ENCODE measurements at places on chromosomes 16 and 17. TPM values are rescaled to one million over a fixed set of nuclear protein-coding genes. Genes with fewer than 3 reads are reported as not detected.
A peak's percentile ranks its signal among the peaks of the same experiment; 100 is the strongest.

SPEM1 gene
- not detected for total RNA-seq

KRTAP1-3 gene
- total RNA-seq = not detected

RHBDF2 gene
- total RNA-seq = 17.4 TPM

STAT3 gene
- total RNA-seq = 72.6 TPM

NTN3 gene
- 0.14 TPM for total RNA-seq

TP53 gene
- 43.7 TPM for total RNA-seq

DNAH9 gene
- total RNA-seq = not detected

MGAT5B gene
- total RNA-seq = 5.3 TPM

CES1 gene
- total RNA-seq = 0.39 TPM

TEKT1 gene
- total RNA-seq = not detected

SLC47A1 gene
- 2.2 TPM for total RNA-seq

SCGB1C2 gene
- total RNA-seq = not detected

NEUROD2 gene
- not detected for total RNA-seq

SLC6A4 gene
- not detected for total RNA-seq

CXCL16 gene
- total RNA-seq = 7.3 TPM

PPM1E gene
- 0.88 TPM for total RNA-seq

STAC2 gene
- total RNA-seq = 0.04 TPM

DNA sequence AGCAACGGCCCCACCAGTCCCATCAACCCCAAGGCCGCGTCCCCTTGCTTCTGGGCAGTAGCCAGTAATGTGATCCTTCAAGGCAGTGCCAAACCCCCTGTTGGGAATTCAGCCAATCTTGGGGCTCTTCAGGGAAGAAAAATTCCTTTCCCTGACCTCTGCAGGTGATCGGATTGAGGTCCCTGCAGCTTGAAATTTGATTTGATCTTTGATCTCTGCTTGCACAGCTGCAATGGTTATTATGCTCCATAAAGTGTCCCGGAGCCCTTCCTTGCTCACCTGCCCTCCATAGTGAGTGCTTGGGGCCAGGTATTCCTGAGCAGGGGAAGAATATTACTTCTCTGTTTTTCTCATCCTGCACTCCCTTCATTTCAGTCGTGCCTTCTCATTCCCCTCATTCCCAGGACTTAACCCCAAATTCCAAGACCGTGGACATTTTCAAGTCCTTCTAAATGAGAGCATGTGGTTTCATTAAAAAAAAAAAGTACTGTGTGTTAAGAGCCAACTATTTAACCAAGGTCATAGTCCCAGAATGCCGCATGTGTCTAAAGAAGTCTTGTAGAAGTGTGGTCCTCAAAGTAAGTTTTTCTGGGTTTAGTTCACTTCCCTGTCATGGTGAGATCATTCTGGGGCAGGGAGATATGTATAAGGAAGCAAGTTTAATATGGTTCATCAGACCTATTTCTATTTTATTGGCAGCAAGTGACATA is 56.3 kb downstream of the SOX9 start:
- no peak for DNase-seq

- no peak for DNase-seq
These were observed 62.2 kb downstream of the NXN start for GRCh38 chr17:917391-917811.

DNA sequence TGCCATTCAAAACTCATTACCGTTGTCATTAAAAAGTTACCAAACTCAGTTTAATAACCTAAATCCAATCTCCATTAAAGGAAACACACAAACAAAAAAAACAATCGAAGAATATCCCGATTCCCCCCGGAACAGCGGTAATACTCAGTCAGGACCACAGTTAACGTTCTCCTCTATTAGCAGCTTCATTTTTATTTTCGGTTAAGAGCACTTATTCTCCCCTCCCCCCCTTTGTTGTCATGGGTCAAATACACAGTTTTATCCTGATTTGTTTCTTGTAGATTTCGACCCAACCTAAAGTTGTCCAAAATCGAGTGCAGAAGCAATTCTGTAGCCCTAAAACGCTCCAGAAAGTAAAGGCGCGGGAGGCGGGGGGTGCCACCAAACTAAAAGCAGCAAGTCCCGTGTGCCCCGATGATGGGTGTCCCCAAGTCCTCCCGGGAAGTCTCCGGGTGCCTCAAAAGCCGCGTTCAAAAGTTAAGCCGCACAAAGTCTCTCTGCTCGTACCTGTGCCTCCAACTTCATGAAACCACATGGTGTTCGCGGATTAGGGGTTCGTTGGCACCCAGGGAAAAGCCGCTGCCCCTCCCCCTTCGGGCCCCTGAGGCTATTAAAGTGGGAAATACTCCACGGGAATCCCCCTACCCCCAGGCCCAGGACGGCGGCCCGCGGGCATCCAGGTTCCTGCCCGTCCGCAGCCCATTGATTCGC is 996 bp downstream of the SUMO2 start:
- DNase-seq = no peak

GRCh38 chr17:76082326-76083251 is 3.6 kb downstream of the ZACN start:
- DNase-seq = peak; percentile 3

- DNase-seq = no peak
These were observed 34.8 kb downstream of the UBN1 start for GRCh38 chr16:4882000-4882632.

DNA sequence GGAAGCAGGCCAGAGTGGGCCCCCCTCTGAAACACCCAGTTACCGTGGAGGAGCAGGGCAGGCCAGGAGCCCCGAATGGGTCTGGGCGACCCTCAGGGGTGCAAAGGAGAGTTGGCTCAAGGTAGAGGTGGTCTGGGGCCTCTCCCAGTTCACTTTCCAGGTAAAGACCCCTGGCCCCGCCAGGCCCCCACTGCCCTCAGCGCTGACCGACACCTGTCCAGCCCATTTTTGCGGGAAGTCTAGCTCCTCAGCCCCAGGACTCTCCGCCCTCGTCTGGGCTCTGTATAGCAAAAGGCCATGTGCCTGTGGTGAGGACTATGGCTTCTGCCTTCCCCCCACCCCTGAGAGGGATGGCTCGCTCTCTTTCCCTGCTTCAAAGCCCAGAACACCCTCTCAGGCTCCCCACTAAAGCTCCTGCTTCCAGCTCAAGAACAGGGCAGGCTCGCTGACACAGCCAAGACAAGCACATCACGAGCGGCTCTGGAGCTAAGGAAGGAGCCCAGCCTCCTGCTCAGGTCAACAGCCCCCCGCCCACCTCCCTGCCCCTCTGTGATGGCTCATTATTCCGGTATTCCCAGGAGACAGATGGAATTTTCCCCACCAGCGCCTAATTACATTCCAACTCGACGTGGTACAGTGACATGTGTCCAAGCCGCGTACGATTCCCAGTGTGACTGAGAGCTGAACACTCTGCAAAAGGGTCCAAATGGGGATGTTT is 59.4 kb downstream of the RTN4RL1 start:
- DNase-seq = no peak

DNA sequence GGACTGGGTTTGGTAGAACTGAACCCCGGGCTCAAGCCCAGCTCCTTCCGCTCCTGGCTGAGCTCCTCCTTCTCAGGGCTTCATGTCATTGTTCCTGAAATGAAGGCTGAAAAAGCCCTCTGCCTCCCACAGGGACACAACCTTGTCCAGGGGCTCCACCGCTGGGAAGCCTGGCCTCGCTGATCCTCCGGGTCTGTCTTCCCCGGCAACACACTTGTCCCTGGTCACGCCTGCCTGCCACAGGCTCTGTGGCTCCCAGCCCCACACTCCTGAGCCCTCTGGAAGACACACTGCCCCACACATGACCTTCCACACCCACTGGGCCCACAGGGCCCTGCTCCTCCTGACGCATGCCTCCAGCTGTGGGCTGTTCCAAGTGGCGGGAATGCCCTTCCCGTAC is 18.0 kb upstream of the ZC3H18 start:
- no peak for DNase-seq

DNA sequence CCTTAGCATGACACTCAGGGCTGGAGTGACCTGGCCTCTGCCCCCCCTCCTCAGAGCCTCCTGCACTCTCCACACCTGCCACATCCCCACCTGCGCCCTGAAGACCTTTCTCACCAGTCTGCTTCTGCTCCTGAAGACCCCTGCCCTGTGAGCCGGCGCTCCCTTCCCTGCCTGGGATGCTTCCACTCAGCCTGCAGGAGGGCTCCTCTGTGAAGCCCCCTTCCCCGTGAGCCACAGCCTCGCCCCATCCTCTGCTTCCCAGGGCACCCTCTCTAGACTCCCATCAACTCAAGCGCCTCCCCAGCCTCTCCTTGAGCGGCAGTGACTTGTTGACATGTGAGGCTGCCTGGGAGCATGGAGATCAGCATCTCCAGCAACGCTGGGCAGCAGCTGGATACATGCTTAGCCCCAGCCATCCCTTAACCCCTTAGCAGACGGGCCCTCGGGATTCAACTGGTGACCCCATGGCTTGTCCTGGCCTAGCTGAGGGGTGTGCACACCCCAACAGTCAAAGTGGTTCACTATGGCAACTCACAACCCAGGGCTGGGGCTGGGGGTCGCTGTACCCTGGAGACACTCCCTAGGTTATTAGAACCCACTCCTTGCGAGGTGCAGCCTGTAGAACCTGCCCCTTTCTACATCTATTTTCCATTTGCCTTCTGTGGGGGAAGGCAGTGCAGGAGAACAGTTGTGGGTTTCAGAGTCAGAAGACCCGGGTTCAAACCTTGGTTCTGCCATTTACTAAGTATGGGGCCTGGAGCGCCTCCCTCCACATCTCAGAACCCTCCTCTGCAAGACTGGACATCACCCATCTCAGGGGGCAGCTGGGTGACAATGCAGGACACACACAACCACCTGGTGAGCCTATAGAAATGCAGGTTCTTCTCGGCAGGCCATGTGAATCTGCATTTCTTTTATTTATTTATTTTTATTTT is 21.5 kb downstream of the TMEM235 start:
- DNase-seq = no peak

GRCh38 chr17:12024327-12024726 is 3.6 kb downstream of the MAP2K4 start:
- DNase-seq = peak; percentile 15

DNA sequence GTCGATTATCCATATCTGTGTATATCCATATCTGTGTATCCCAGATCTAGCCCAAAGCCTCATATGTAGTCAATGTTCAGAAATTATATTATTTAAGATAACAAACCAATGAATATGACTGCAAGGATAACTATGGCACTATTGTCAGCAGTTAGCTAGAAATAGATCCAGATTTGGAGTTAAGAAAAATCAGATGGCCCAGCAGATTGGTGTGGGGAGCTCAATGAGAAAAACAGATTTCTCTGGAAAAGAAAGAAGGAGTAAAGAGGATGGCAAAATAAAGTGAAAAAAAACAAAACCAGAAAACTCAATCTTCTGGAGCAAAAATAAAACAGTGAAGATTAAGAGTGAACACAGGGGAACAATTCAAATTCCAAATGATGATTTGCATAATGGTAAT is 10.6 kb upstream of the CDH8 start:
- no peak for DNase-seq

GRCh38 chr17:82059272-82060000 is 6.2 kb downstream of the DUS1L start:
- DNase-seq = no peak

- no peak for DNase-seq
These were observed 53.9 kb upstream of the ERN1 start for GRCh38 chr17:64183815-64184214.

GRCh38 chr17:1773696-1774181 is 11.9 kb downstream of the SERPINF1 start:
- no peak for DNase-seq

GRCh38 chr17:32015245-32016013 is 8.2 kb downstream of the LRRC37B start:
- peak; percentile 58 for DNase-seq

DNA sequence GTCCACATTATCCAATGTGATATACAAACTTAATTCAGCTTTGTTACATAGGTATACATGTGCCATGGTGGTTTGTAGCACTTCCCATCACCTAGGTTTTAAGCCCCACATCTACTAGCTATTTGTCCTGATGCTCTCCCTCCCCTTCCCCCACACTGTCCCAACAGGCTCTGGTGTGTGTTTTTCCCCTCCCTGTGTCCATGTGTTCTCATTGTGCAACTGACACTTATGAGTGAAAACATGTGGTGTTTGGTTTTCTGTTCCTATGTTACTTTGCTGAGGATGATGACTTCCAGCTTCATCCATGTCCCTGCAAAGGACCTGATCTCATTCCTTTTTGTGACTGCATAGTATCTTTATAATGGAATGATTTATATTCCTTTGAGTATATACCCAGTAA is 196.7 kb downstream of the CDH11 start:
- DNase-seq = no peak

- no peak for DNase-seq
These were observed 27.4 kb upstream of the TNS4 start for GRCh38 chr17:40528692-40529417.

GRCh38 chr16:62548095-62548494 is 511.9 kb upstream of the CDH8 start:
- no peak for DNase-seq

- no peak for DNase-seq
These were observed 26.0 kb downstream of the ERCC4 start for GRCh38 chr16:13945744-13946485.

DNA sequence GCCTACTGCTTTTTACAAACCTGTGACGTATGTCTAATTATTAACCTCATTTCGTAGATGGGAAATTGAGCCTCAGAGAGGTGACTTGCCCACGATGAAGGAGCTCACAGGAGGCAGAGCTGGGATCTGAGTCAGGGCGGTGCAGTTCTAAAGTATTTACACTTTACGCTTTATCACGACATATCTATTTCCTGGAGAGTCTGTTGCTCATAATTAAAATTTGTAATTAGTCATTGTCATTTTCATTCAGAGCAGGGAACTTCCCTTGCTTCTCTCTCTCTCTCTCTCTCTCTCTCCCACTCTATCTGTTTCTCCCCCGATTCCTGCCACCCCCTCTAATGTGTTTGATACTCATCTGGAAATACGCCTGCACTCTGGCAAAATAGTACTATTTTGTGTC is 5.9 kb downstream of the SLC5A11 start:
- DNase-seq = no peak

DNA sequence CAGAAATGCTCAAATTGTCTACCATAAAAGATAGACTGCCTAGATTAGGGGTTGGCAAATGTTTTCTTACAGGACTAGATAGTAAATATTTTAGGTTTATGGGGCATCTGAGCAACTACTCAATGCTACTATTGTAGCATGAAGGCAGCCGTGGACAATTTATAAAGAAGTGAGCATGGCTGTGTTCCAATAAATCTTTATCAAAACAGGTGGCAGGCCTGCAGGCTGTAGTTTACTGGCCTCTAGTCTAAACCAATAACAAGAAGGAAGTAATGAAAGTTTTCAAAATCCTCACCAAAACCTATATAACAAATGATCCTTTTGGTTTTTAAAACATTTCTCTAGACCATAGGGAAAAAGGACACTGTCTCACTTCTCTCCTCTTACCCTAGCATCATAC is 105.2 kb downstream of the PRKCB start:
- no peak for DNase-seq

DNA sequence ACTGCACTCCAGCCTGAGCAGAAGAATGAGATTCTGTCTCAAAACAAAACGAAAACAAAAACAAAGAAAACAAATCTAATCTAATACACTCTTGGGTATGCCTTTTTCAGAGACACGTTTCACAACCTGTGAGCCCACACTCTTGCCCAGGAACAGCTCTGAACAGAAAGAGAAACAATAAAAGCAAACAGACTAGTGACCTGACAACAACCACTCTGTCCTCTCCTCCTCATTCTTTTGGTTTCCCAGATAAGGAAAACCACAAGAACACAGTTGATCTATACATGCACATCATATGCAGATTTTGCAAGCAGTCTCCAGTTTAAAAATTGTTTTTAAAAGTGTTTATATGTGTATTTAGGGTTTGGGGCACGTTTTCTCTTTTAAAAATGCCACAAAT is 1.3 kb downstream of the MKS1 start:
- DNase-seq = no peak

All from H4 (cell line).